ENCODE measurements at places on chromosomes 6 and 20.

DNA sequence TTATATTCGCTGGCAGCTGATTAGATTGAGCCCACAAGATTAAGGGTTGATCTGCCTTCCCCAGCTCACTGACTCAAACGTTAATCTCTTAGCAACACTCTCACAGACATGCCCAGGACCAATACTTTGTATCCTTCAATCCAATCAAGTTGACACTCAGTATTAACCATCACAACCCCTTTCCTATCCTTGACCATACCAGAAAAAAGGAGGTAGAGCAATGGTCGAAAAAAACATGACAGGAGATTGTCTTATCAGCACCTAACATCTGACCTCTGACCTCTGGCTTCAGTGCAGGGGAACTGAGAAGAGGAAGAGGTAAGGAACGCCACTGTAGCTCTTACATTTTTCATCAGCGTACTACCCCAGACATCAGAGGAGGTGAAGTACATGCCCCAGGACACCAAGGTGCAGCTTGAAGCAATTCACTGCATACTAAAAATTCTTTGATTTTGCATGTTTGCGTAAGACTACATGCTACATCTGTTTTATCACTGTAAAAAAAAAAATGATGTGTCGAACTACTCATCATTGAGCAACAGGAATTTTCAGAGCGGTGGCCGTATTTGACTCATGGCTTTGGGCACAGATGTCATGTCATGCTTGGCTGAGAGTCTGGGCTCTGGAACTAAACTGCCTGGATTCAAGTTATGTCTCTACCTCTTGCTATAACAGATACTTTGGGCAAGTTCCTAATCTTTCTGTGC lies 188.0 kb upstream of the TAB2 start:
- no peak for DNase-seq

DNA sequence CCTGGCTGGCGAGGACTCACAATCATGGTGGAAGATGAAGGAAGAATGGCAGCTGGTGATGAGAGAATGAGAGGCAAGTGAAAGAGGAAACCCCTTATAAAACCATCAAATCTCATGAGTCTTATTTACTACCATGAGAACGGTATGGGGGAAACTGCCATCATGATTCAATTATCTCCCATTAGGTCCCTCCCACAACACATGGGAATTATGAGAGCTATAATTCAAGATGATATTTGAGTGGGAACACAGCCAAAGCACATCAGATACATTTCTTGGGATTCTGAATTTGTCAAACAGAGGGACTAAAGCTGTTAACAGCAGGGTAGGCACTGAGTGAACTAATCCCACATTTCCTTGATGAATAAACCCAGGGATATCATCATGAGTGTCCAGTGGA lies 116.2 kb upstream of the PLCB4 start:
- DNase-seq, result no peak

DNA sequence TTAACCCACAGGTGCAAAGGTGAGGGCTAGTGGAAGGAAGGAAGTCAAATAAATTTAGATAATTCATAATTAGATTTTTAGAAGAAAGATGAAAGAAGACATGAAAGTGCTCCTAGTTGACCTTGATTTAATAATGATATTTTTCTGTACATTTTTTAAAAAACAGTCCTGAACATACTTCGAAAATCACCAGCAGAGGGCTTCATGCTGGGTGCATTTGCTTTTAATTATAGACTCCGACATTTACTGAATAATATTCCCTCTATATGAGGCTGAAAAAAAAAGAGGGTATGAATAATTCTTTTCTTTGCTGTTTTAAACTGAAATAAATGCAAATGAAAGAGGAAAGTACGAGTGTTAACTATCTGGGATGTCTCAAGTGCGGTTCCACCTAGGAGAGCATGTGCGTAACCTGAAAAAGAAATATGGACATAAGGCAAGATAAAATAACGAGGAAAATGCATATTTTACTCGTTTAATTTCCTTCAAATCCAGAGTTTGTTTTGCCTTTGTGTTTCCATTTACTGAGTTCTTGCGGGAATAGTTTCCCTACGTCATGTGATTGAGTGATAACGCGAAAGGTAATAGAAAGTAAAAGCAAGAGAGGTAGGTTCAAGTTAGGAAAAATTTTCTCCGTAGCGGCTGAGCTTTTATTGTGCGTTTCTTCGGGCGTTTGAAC lies 3.1 kb upstream of the TFAP2B start:
- DNase-seq, result no peak

- no peak for DNase-seq
Observed at GRCh38 chr6:87029711-87030314, 65.1 kb downstream of the CGA start.

GRCh38 chr20:31972471-31973021 lies 4.6 kb downstream of the XKR7 start:
- DNase-seq, result no peak

DNA sequence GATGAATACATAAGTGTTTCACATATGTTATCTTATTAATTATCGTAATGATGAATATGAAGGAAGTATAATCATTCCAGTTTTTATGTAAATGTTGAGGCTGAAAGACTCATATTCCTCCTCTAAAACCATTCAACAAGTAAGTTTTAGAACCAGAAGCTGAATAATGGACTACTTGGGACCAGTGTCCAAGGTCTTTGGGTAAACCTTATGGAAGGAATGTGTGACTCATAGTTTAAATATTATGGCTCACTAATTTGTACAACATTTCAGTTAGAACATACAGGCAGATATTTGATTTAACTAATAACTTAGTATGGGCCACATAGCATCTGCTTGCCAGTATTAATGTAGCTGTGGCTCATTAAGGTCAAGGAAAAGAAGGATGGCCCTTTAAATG lies 209.6 kb downstream of the TFAP2B start:
- DNase-seq, result no peak

DNA sequence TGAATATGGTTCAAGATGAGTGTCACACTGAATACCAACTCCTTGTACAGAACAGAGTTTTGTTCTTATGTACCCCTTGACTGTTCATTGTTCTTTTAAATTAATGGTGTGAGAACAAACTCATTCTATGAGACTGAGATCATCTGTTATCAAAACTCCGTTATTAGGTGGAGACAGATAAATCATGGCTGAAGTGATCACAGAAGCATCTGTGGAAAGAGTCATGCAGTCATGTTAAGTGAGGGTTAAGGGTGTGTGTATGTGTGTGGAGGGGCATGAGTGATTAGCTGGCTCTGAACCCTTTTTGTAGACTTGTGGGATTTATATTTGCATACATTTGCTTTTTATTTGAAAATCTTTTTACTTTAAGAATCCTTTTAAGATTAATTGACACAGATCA lies 24.7 kb downstream of the ADGRG6 start:
- no peak for DNase-seq

DNA sequence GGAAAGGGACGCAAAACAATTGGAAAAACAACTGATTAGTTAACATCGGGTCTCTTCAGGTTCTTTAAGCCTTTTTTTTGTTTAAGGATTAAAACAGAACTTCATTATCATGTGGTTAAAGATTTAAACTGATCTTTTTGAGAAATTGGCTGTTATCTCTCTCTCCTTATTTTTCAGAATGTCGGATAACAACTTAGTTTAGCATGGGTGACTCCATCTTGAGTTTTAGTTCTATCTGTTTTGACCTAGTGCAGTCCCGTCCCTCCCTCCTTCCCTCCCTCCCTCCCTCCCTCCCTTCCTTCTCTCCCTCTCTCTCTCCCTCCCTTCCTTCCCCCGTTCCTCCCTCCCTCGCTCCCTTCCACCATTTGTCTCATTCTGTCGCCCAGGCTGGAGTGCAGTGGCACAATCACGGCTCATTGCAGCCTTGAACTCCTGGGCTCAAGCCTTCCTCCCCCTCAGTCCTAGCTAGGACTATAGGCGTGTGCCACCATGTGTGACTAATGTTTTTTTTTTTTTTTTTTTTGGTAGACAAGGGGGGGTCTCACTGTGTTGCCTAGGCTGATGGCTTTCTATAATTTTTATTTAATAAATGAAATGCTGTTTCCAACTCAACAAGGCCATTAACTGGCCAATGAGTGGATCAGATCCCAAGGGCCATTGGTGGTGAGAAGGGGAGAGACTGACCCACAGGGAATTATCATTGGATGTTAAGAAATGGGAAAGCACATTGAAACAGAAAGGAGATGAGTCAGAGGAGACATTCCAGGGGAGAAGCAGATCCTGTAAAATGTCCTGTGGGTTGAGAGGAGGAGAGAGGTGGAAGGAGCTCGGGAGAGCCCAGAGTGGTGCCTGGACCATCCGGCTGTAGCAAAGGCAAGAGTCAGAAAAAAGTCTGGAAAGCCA lies 13.6 kb downstream of the BAK1 start:
- DNase-seq, result no peak

GRCh38 chr6:84280639-84281038 lies 53.2 kb upstream of the CEP162 start:
- no peak for DNase-seq

GRCh38 chr20:37841389-37841788 lies 61.5 kb upstream of the VSTM2L start:
- DNase-seq, result no peak

GRCh38 chr20:53792946-53793536 lies 199.4 kb upstream of the ZNF217 start:
- DNase-seq, result no peak

- no peak for DNase-seq
Observed at GRCh38 chr6:54109586-54109985, 1.7 kb upstream of the MLIP start.

GRCh38 chr6:85127696-85128243 lies 322.1 kb upstream of the NT5E start:
- DNase-seq, result no peak

GRCh38 chr6:30238178-30238795 lies 25.1 kb upstream of the TRIM26 start:
- DNase-seq, result no peak

DNA sequence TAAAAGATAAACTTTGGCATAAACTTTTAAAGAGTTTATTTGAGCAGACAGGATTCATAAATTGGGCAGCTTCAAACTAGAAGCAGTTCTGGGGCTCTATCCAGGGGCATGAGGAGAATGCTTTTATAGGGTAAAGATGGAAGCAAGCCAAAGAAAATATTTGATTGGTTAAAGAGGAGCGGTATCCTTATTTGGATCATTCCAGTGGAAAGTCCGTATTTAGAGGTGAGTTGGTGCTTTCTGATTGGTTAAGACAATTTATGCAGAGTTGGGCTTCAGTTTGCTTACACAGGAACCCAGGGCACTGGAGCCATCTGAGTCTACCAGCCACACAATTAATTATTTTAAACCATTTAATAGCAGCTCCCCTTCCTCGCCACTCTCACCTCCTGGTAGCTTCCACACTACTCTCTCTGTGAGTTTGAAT lies 37.9 kb upstream of the RNF217 start:
- DNase-seq, result no peak

GRCh38 chr6:35317483-35318195 lies 20.0 kb downstream of the DEF6 start:
- no peak for DNase-seq

- no peak for DNase-seq
Observed at GRCh38 chr6:138817799-138818198, 21.9 kb downstream of the ECT2L start.

DNA sequence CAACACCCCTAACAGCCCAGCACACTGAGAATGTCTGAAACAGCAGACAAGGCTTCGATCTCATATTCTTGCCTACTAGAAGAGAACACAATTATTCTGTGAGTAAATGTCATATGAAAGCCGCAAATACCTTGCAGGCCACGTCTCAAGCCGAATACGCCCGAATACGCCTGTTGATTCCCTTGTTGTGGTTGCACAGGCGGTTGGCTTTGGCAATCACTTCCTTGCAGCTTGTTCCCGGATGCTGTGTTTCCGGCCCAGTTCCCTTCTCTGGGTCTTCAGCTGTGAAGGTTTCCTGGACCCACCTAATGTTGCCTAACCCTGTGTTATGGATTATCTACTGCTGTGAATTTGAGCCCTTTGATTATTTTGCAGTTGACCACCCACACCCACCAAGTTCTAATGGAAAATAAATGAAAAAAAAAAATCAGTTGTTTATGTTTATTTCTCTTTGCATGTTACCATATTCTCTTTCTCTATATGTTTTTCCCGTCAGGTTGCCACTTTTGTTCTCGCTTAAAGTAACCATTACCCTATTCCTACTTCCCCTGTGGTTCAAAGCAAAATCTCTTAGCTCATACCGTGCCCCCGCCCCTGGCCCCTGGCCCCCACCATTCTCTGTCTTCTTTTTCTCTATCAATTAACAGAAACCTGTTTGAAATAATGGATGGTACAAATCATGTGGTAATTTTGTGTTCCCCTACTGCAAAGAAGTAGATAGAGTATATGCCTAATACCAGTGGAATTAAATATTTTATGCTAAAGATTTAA lies 172.4 kb downstream of the ADGB start:
- DNase-seq, result peak; percentile 11

- no peak for DNase-seq
Observed at GRCh38 chr20:10721976-10722375, 48.2 kb upstream of the JAG1 start.

DNA sequence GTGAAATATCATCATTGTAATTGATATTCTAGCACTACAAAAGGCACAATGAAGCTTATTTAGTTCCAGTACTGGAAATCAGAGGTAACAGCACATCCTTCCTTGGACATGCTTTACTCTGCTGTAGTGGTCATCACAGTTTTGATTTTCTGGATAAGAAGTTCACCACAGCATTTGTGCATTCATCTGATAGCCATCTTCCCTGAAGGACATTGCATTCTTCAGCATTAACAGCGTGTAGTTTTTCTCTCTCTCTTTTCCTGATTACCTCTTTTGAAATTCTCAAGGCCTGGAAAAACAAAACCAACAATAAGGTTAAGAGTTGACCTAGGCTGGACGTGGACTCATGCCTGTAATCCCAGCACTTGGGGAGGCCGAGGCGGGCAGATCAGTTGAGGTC lies 19.6 kb downstream of the ECI2 start:
- no peak for DNase-seq

DNA sequence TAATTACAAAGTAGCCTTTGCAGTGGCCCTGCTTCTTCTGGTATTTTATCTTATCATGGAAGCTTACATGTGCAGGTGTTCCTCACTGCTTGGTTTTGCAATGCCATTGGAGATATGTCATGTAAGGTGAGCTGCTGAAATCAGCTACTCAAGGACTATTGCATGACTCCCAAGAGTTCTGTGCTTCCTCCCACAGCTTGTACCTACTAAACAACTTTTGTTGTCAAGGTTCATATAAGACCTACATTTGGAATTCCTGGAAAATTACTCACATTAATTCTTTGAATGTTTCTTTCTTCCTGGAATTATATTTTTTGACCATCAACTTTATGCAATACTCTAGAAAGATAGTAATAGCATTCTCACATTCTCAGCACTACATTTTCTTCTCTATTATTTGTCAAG lies 427.5 kb upstream of the HSF2 start:
- DNase-seq, result no peak

DNA sequence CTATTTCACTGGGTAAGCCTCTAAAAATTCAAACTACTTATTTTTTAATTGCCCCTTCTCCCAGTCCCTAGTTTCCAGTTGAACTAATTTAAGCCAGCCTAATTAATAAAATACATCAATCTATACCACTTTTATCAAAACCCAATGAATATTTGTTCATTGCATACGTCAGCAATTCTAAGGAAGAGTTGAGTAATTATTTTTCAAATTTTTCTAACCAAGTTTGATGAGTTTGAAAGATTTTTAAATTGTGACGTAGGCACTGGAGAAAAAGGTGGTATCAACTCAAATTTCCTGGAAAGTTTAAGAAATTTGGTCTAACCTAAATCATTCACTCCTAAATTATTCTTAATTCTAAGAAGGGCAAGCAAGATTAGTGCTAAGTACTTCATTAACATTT lies 35.7 kb downstream of the COL21A1 start:
- no peak for DNase-seq

- no peak for DNase-seq
Observed at GRCh38 chr6:131398176-131398575, 174.8 kb upstream of the ARG1 start.

Measured in activated T-cell treated with anti-CD3 and anti-CD28 coated beads for 4 hours (primary cell).